Stimulated activated CD4-positive, alpha-beta T cell treated with anti-CD3 and anti-CD28 coated beads, Interleukin-15, amount 100 ng/mL, for 1 hour (primary cell): ENCODE measurements at places on chromosomes 16 and 17.

DNA sequence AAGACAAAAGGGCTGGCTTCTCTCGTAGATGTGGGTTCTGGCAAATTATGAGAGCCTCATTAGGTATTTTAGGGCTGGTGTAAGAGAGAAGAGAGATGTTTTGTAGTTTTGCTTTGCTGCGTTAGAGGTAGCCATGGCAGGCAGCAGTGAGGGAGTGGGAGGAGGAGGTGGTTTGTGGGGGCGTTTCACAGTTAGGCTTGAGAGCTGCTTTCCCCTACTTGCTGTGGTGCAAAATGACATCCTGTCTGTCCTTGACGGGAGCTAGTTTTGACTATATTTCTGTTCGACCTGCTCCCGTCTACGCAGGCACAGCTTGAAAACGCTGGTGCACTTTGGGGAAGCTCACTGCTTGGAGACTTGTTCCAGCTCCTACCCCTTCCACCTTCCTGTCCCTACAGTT is 75.5 kb downstream of the SLC5A11 start:
- no peak for DNase-seq

DNA sequence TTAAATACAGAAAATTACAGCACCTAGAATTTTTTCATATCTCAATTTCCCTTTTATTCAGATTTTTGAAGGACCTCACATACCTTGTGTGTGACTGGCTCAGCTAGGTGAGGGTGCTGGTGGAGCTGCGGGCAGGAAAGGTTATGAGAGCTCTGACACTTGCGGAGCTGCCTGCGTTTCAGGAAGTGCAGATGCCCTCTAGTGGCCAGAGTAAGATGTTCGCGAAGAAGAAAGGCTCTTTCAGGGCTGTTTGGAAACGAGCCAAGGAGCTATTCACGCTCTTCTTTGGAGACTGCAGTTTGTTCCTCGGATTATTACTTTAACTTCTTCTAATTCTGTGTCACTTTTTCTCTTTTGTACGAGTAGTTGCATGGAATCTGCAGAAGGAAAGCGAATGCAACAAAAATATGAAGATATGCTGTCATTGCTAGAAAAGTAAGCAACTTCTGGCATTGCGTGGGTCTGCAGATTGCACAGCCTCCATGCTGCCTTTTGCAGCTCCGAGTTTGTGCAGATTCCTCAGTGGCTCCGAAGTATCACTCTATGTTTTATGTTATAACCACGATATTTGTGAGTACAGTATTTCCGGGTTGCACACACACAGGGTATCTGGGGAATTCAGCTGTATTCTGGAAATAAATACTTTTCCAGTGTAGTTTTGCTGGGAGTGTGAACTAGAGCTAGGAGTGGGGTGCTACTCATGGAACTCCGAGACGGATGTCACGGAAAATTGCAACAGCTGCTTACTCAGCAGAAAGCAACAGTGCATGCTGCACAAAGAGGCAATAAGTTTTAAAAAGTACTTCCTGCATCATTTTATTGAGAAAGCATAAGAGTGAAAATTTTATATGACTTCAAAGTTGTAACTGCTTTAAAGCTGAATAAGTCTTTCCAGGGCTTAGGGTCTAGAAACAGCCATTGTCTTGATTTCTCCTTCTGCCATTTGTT is 46.3 kb downstream of the DNAH9 start:
- DNase-seq: no peak

GRCh38 chr16:8818504-8819270 is 21.0 kb downstream of the PMM2 start:
- DNase-seq: no peak

GRCh38 chr16:50640391-50640790 is 40.7 kb downstream of the SNX20 start:
- no peak for DNase-seq

DNA sequence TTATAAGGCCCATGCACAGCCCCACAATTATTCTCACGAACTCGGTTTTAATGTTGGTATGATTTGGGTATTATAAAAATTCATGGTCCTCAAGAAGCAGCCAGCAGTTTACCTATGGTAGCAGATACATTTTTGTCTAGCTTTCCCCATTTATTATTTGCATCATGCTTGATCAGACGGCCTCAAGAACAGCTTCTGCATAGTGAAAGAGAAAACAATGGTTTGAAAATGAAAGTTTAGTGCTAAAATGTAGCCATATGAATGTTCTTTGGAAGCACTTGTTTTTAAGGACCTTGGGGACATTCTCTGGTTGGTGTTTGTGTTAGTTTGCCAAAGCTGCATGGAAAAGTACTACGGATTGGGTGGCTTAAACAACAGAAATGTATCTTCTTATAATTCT is 72.4 kb upstream of the CPHXL start:
- DNase-seq: no peak
